ENCODE measurements at places on chromosomes 7 and 10.

GRCh38 chr10:43968076-43968475, 319.4 kb upstream of the ZNF32 start:
- DNase-seq: no peak

- DNase-seq: no peak
Observed at GRCh38 chr7:141884539-141885225, 31.5 kb upstream of the OR9A4 start.

DNA sequence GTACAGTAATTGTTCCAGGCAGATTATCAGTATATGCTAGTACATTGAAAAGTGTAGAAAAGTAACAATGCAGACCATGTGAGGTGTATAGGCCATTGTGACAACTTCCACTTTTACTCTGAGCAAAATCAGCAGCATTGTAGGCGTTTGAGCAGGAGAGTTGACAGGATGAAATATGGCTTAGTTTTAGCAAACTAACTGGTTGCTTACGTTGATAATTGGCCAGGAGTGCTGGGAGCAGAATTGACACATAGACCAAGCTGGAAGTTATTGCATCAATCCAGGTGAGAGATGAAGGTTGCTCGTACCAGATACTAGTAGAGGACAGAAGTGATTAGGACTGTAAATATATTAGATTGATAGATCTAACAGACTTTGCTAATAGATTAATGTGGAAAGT, 46.0 kb downstream of the LCOR start:
- no peak for DNase-seq

DNA sequence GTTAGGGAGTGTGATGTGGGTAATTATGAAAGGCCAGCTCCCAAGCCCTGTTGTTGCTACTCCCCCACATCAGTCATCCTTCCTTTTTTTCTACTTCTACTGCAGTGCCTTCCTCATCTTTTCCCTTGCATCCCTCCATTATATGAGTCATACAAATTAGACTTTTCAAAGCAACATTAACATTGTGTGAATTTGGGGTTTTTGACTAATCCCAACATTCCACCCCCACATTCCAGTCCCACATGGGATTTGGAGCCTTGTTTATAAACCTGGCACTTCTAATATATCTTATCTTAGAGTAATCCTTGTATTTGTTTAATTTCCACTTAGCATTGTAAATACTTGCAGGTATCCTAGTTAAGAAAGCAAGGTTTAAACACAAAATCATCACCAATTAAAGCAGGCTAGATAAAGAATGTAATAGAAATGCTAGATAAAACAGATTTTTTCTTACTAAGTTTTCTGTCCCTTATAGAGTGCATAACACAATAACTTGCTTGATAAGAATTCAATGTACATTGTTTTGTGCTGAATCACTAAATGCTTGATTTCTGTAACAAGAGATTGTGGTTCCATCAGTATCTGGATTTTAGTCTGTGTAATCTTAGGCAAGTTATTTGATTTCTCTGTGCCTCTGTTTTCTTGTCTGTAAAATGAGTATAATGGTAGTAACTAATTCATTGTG, 165.8 kb downstream of the CFTR start:
- DNase-seq: no peak

GRCh38 chr7:137591421-137591837, 247.9 kb upstream of the PTN start:
- no peak for DNase-seq

DNA sequence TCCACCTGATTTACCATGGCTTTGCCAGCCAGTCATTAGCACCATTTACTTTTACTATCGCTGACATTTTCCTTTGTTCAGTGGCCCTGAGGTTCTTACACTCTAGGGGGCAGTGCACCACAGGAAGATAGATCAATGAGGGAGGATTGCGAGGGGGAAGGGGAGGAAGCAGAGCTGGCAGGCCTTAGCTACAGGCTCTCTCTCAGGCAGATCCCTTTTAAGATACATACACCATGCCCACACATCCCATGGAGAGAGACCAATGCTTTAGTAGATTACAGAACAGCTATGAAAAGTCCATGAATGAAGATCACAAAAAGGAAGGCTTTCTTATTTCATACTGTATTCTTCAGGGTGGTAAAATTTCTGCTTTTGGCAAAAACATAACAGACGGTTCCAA, 47.4 kb downstream of the DENND11 start:
- peak; percentile 66 for DNase-seq

- no peak for DNase-seq
Observed at GRCh38 chr10:69359594-69359993, 57.1 kb downstream of the TACR2 start.

DNA sequence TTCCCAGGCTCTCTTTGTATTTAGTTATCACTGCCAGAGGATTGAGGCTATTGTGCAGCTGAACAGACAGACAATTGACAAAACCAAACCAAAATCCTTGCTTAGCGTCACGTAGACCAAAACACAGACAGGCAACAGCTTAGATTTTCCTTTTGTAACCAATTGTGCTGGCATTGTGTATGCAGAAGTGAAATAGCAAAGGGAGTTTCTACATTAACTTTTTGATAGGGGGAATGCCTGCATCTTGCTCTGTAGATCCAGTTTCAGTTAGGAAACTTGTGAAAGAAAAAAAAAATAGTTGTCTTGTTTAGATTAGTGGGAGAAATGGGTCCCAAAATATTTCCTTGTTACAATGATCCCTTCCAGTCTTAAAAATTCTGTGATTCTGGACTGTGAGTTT, 333.8 kb downstream of the BBS9 start:
- no peak for DNase-seq

- DNase-seq: no peak
Observed at GRCh38 chr10:103854265-103854685, 1.1 kb downstream of the SH3PXD2A start.

DNA sequence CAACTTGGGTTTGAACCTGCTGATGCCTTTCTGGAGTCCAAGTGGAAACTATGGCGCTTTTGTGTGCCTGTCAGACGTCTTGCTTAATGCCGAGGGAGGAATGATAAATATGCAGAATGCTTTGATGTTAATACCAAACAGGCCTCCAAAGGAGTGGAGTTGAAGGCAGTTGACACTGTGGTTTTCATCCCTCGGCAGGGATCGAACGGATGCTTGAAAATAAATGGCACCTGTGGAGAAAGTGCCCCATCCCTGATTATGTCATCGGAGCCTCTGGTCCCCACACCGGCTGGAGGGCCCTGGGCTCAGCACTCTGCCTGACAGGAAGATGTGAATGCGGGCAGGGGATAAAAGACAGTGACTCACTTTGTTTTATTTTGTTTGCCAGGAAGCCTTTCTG, 148.7 kb upstream of the GPR26 start:
- DNase-seq: no peak

- DNase-seq: no peak
Observed at GRCh38 chr7:88485821-88486220, 179.1 kb upstream of the STEAP4 start.

DNA sequence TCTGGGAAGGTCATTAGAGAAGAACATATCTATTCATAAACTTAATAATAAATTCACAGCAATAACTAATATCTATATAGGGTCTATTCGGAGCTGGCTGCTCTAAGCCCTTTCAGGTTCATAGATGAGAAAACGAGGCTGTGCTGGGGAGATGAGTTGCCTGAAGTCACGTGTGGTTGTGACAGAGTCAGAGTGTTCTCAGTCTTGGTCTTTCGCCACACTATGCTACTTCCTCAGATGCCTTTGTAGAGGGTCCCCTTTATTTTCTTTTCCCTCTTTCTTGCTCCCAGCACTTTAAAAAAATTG, 43.7 kb upstream of the FAM180A start:
- DNase-seq: no peak

DNA sequence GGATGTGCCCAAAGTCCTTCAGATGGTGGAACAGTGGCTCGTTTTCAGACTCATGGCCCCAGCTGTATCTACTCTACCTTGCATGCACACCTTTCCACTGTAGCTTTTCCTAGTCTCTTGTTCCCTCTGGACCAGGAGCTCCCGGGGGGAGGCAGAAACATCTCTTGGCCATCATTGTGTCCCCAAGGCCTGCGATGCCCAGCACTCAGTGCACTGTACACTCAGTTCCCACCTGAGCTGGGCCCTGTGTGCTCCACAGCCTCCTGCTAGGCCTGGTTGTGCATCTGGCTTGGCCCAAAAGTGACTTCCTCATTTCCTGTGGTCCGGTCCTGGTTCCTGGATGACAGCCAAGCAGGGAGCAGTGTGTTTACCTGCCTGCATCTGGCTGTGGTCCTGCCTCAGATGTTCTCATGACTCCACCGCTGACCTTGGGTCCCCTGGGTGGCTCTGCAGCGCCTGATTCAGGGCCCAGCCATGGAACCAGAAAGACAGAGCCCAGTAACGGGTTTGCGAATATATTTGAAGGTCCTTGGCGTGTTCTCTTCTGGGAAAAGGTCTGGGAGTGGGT, 9.9 kb upstream of the DOCK1 start:
- no peak for DNase-seq

- DNase-seq: no peak
Observed at GRCh38 chr10:1240341-1240775, 184.2 kb downstream of the WDR37 start.

- no peak for DNase-seq
Observed at GRCh38 chr7:41750661-41751540, 48.0 kb upstream of the INHBA start.

DNA sequence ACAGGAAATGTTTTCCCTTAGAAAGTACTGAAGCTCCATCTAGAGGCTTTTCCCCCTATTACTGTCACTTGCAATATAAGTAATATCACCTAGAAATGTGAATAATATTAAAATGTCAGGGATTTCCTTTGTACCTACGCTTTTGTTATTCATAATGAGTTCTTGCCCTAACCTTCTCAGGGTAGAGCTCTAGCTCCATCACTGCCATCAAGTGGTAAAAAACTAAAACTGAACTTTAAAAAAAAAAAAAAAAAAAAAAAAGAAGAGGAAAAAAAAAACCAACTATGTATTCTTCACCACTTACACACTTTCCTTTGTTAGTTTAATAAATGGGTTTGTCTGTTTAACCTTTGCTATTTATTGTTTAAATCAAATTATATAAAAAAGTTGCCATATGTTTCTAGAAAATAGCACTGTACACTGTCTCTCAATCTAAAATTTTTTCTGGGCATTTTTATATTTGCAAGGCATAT, 49.9 kb downstream of the DNAJC1 start:
- DNase-seq: no peak

DNA sequence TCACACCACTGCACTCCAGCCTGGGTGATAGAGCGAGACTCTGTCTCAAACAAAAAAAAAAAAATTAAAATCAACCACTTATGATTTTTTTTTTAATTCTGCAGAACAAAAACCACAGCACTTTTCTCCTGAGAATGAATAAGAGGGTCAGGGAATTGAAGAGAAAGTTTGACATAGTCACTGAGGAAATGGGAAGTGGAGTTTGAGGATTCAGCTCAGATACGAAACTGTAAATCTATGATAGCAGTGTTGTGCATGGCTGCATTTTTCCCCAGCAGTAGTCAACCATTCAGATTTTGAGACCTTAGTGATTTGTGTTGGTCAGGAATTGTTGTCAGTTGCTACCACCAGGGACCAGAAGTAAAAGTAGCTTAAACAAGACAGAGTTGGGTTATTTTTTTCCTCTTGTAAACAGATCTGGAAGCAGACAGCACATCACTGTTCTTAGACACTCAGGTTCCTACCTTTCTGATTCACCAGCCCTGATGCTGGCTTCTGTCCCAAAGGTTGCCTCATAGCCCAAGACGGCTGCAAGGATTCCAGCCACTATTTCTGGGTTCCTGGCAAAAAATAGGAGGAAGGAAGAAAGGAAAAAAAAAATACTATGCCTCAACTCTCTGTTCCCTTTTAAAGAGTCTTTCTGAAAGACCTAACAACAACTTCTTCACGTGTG, 20.1 kb downstream of the PILRA start:
- no peak for DNase-seq

- no peak for DNase-seq
Observed at GRCh38 chr7:35430547-35431153, 176.8 kb upstream of the TBX20 start.

- no peak for DNase-seq
Observed at GRCh38 chr7:138875794-138876193, 77.8 kb upstream of the ATP6V0A4 start.

- no peak for DNase-seq
Observed at GRCh38 chr10:126846959-126847358, 58.3 kb upstream of the DOCK1 start.

- no peak for DNase-seq
Observed at GRCh38 chr10:95266674-95267095, 24.1 kb downstream of the PDLIM1 start.

- DNase-seq: no peak
Observed at GRCh38 chr10:59960751-59961150, 54.4 kb upstream of the CCDC6 start.

DNA sequence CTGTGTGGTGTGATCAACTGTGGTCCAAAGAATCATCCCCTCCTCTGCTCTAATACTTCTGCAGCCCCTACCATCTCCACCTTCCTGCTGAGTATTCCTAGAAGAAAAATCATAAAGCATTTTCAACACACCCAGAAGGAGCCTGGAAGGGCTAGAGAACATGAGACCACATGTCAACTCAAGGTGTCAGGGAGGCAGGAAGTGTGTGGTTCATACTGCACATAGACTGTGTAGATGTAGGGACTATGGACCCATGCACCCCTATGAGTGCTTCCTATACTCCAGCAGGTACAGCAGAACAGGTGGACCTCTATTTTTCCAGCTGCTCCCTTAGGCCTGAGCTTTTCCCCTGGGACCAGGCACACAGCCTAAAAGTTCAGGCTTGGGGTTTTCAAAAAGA, 2.6 kb upstream of the ZNF746 start:
- DNase-seq: no peak

GRCh38 chr7:75869776-75870379, 9.0 kb upstream of the RHBDD2 start:
- no peak for DNase-seq

DNA sequence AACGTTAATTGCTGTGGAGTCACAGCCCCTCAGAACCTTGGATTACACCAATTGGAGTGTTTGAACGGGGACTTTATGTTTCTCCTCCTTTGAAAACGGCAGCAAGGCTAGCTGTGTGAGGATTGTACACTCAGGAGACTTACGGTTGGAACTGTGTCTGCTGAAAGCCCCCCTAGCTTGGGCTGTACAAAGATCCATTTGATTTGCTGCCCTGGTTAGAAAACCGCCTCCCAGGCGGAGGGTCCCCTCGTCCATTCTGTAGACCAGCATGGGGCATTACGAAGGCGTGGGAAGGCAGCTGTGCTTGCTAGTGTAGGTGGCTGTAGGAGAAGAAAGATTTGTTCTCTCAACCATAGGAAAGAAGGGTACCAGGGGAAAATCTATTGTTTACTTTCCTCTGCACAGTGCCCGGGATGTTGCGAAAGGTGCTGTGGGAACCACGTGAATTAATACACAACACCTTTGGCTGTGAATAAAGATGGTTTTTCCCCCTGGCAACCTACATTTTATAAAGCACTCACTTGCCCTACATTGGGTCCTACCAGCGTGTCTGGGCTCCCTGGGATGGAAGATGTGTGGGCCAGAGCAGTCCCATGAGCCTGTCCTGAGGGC, 73.4 kb upstream of the BTBD16 start:
- DNase-seq: no peak

- DNase-seq: no peak
Observed at GRCh38 chr10:16700331-16700730, 116.9 kb downstream of the RSU1 start.

GRCh38 chr7:49703881-49704280, 69.6 kb upstream of the VWC2 start:
- DNase-seq: no peak

All from upper lobe of left lung (tissue), 6 donors.